ENCODE measurements at places on chromosomes 5 and 9.

DNA sequence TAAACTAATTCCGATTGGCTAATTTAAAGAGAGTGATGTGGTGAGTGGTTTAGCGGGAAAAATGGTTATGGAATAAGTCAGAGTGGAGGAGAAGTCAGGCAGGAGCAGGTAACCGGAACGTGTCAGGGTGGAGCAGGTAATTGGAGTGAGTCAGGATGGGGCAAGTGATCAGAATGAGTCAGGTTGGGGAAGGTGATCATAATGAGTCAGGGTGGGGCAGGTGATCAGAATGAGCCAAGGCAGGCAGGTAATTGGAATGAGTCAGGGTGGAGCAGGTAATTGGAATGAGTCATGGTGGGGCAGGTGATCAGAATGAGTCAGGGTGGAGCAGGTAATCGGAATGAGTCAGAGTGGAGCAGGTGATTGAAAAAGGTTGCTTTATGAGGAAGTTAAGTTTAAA is 101.4 kb downstream of the TMEM167A start:
- DNase-seq: no peak

GRCh38 chr5:151684690-151685361 is 1.9 kb downstream of the SPARC start:
- DNase-seq: peak; percentile 98

- no peak for DNase-seq
Observed at GRCh38 chr9:87181670-87182069, 234.4 kb upstream of the GAS1 start.

DNA sequence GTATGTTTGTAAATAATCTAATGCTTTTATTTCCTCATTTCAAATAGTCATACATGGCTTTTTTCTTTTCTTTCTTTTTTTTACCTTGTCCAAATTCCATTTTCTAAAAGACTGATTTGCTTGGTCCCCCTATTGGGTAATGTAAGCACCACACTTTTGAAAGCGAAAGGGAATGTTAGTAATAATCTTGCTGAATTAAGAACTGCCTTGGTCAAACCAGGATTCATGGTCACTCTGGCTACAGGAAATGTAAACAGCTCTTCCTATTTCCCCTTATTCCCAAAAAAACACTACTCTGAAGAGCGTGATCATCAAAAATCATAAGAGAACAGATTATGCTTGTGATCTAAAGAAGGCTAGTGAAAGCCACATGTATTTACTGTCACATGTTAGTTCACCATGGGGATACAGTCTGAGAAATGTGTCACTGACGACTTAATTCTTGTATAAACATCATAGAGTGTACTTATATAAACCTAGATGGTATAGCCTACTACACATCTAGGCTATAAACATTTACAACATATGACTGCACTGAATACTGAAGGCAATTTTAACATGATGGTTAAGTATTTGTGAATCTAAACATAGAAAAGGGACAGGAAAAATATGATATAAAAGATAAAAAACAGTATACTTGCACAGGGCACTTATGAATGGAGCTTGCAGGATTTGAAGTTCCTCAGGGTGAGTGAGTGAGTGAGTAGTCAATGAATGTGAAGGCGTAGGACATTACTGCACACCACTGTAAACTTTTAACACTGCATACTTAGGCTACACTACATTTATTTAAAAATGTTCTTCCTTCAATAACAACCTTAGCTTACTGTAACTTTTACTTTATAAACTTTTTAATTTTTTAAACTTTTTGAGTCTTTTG is 75.3 kb downstream of the HMGCR start:
- DNase-seq: peak; percentile 48

DNA sequence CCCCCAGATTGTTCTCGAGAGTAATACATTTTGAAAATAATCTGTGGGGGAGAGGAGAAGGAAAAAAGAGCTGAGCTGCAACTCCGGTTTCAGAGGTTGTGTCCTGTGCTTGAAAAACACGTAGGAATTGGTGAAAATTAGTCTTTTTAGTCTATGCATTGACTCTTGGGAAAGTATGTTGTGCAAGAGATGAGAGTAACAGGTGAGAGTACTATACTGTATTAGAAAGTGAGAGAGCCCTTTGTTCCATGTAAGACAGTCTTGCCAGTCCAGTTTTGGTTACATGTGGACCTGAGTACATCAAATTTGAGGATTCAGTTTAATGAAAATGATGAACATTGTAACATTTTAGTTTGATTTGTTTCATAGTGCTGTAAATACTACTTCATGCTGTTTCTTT is 27.8 kb downstream of the ERBIN start:
- no peak for DNase-seq

- DNase-seq: no peak
Observed at GRCh38 chr5:86112249-86112648, 505.5 kb upstream of the COX7C start.

DNA sequence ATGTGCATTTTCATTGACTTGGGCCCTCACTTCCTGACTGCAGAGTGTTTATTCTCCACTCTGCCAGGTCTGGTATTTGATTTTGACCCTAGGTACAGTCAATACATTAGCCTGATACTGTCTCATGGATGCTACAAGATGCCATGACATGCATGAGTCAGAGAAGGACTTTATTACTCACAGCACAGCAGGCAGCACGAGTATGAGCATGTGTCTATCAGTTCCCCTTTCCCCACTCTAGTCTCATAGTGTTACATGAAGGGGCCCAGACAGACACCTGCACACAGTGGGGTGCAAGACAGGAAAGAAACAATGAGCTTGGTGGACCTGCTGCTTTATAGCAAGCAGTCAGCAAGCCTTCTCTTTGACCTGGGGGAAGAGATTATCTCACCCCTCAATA is 19.6 kb downstream of the ITGA2 start:
- DNase-seq: peak; percentile 79

- DNase-seq: peak; percentile 25
Observed at GRCh38 chr5:78293851-78294247, 649 bp downstream of the AP3B1 start.

GRCh38 chr5:142323480-142324135 is 1.2 kb downstream of the SPRY4 start:
- peak; percentile 37 for DNase-seq

- DNase-seq: no peak
Observed at GRCh38 chr9:109466623-109467590, 31.2 kb downstream of the PTPN3 start.

DNA sequence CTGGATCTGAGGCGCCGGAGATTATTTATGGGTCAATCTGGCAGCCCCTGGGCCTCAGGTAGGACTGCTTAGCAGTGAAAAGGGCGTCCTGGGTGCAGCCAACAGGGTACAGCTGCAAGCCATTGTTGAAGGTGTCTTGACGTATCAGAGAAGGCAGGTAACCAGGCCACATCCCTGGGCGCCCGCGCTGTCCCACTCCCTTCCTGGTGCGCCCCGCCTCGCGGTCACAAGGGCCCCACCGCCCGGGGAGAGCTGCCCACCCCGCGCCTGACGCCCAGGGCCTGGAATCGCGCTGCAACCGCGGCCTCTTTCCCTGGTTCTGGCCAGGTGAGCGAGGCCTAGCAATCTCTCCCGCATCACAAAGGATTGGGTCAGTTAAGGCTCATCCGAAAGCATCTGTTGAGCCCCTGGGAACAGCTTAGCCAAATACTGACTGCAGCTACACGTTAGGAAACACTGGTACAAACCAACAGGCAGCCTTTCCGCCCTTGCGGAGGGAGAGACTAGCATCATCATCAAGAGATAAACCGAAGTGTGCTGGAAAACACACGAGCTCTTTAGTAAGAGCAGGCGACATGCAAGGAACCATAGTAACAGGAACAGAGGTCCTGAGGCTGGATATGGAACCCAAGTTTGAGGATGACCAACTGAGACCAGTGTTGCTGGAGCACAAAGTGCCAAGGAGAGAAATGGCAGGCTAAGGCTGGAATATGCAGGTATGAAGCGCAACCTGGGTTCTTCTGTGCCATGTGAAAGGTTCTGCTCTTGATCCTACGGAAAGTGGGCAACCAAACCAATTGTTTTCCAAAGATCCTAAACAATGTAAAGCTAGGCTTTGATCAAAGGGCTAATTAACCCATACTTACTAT is 3.6 kb downstream of the RPS23 start:
- no peak for DNase-seq

- DNase-seq: no peak
Observed at GRCh38 chr5:151800532-151800931, 28.8 kb downstream of the G3BP1 start.

DNA sequence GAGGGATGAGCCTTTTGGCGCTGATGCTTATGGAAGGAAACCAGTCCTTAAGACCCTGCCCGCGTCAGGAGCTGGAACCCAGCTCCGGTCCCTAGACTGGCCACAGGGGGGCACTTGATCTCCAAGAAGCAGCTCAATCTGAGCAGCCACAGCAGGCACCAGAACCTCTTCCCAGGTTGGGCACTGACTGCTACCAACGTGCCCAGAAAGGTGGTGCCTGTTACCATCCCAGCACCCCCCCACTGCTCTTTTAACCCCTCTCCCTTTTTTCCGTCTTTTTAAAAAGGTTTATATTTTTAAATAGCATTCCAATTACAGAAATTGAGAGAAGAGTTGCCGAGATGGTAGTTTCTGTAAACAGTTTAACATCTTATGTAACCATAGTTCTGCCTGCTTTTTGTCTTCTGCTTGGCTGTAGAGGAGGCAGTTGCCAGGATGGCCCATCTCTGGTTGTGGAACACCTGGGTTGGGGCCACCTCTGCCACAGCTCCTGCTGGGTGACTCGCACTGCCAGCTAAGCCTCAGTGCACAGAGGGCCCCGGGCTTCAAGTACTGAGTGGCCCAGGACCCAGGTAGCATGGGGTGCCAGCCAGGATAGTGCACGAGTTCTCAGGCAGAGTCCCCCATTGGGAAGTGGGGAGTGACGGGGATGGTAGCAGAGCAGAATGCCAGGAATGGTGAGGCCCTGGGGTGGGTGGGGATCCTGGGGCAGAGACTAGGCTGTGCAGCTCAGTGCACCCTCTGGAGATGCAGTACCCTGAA is 62.8 kb downstream of the PFDN1 start:
- DNase-seq: peak; percentile 74

DNA sequence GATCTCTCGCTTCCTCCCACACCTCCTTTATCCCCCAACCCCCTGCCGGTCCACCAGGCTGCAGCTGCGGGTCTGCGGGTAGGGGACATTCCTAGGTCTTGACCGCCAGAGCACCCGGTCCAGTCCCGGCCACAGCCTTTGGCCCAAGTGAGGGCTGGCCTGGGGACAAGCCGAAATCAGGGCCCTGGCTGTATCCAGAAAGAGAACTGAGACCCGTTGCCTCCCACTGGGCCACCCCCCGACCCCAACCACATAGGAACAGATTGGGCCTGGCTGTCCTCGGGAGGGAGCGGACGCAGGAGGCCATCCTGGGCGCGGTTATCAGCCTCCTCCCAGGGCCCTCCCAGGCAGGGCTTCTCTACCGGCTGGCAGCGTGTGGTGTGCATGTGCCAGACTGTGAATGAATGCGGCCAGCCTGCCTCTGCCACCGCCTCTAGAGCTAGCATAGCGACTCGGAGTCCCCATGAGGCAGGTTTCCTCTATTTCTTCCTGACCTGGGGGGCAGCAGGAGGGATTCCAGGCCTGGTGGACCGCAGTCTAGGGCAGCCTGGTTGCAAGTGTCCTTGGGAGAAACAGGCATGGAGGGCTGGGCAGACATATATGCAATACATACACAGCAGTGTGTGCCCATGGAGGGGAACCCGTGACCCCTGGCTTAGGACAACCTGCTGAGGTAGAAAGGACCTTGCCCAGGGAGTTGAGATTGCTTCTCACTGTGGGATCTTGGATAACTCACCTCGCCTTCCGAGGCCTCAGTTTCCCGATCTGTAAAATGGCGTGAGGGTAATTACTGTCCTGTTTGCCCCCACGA is 1.2 kb downstream of the N4BP3 start:
- DNase-seq: no peak

DNA sequence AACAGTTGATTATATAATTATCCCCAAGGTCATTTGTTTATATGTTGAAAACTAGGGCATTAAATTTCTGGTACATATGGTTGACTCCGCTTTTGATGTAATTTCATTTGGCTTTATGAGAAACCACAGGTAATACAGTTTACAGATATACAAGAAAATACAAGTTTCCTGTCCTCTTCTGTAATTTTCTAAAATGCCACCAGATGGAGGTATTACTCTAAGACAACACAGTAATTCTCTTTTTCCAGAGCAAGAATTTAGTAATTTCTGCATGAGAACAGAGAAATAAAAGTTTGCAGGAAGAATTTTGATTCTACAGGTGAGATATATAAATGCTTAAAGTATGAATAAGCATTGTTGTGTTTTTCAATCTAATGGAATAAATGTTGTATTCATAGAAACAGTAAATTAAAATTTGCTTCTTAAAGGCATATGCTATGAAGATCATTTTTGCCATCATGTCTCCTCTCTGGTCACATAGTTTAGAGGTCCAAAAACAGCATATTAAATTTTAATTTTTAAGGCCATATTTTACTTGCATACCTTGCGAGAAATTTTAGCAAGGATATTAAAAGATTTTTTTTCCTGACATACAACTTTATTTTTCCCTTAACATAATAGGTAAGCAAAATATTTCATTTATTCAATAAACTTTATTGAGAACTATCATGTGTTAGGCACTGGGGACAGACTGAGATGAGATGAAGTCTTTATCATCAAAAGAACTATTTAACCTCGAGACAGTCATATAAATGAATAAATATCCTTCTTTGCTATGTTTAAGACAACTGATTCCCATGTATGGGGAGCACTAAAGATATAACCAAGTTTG is 22.7 kb downstream of the CHD1 start:
- peak; percentile 72 for DNase-seq

DNA sequence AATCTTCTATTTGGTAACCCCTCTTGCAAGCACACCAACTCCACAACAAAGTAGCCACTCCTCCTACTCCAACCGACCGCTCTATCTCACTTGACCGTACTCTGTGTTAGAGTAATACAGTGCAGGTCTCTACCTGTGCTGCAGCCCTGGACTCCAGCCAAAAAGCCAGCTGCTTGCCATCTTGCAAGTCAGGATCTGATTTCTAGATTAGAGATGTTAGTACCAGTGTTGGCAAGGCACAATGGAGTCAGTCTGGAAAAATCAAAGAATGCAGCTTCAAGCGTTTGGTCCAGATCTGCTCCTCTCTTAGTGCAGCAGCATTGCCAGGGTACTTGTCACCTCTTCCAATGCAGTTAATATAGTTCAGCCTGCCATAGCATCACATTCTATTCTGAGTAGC is 477.6 kb downstream of the ZSWIM6 start:
- DNase-seq: no peak

DNA sequence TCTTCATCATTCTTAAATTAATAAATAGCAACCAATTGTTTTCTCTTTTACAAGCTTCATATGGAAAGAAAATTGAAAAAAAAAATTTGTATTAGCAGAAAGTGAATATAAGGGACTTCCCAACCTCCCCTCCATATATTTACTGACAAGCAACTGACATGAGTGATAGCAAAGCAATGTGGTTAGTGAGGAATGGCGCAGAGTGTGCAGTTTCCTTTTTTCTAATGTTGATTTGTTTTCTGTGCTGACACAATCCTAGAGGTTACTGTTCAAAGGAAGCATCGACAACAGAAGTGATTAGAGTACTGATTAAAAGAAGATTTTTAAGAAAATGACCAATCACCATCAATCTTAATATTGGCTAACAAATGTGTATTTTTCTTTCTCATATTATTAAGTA is 1.7 kb upstream of the PTGER4 start:
- no peak for DNase-seq

- DNase-seq: peak; percentile 83
Observed at GRCh38 chr5:143311428-143311827, 92.1 kb downstream of the NR3C1 start.

- DNase-seq: no peak
Observed at GRCh38 chr5:78922879-78923621, 62.1 kb downstream of the ARSB start.

- no peak for DNase-seq
Observed at GRCh38 chr5:54561651-54562050, 44.1 kb downstream of the SNX18 start.

All from choroid plexus epithelial cell (primary cell).